NCI-H1105 (cell line): ENCODE measurements at places on chromosomes 7 and 10.

GRCh38 chr7:158110661-158111048 lies 477.0 kb downstream of the PTPRN2 start:
- DNase-seq: no peak

GRCh38 chr7:117193564-117193963 lies 129.3 kb downstream of the WNT2 start:
- no peak for DNase-seq

GRCh38 chr7:81339946-81340345 lies 421.1 kb upstream of the SEMA3C start:
- DNase-seq: no peak

DNA sequence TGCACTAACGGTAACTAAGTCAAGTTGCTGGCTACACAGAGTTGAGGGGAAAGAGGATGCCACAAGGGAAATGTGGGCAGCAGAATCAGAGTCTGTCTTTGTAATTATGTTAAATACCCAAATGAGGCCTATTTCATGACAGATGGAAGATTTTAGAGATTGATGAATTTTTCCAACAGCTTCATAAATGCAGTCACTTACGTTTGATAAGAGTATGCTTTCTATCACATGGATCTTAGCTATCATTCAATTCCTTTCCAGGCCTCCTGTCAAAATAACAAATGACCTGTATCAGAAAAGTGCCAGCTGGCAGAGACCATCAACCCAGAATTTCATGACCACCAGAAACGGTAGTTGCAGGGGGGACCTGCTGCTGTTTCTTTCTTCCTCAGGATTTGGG lies 148.4 kb upstream of the PLPP4 start:
- no peak for DNase-seq

GRCh38 chr10:75662715-75663114 lies 231.3 kb downstream of the LRMDA start:
- no peak for DNase-seq

- DNase-seq: peak; percentile 28
Observed at GRCh38 chr10:131312478-131312836, 936 bp upstream of the TCERG1L start.

DNA sequence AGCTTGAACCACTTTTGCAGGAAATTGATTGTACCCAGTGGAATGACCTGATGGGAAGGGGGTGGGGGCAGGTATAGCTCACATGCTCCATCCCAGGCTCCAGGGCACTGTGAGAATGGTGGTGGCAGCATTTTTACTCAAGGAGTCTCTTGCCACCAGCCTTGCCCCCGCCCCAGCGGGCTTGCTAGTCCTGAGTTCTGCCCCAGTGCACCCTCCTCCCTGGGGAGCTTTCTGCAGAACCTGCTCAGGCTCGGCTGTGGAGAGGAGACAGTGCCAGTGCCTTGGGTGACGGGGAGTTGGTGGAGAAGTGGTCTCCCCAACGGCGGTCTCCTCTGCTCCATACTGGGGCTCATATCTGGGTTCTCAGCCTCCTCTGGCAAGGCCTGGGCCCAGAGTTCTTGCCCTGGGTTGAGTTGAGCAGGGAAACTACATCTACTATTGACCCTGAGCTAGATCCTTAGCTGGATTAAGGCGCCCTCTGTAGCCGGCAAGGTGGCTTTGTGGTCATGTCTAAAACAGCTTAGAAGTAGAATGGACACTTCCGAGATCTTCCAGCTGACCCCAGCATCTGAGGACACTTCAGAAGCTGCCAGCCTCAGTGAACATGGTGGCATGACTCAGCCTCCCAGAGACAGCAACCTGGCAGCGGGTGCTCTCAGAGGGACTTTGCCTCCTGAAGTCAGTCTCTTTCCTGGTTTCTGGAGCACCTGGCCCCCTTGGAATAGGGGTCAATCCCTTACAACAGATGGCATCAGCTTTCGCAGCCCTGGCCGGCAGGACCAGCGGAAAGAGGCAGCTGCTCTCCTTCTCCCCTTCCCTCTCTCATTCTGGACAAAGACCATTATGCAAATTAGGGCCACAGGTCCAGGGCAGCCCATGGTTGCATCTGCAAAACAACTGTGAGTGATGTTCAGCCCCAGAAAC lies 363.4 kb upstream of the MKI67 start:
- no peak for DNase-seq

- no peak for DNase-seq
Observed at GRCh38 chr10:89171996-89172395, 35.1 kb downstream of the CH25H start.

DNA sequence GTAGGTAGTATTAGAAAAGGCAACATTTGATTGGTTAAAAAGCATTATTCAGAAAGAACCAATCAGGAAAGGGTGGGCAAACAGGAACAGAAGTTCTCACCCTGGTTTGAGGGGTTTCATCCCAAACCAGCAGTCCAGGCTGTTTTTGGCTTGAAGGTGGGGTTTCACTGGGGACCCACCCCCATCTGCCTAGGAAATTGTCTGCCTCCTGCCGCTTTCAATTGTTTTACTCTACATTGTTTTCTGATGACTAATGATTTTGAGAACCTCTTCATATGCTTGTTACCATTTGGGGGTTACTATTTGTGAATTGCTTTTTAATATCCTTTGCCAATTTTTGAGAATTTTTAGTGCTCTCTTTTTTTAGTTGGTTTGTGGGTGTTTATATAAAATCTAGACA lies 3.3 kb upstream of the PCBD1 start:
- DNase-seq: no peak

DNA sequence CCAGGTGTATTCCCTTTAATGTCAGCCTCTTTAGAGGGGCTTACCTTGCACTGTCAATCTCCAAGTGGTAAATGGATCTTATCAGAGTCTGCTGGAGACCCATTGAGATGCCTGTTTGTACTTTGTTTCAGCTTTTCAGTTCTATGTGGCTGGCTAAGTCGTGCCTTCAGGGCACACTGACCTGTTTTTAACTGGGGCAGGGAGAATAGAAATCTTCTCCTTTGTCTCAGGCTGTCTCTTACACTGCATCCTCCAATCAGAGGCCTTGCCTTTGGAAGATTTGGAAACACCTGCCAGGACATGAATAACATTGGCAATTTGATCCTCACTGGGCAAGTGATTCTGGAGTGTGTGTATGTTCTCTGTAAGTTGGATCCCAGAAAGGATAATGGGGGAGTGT lies 65.0 kb downstream of the POU6F2 start:
- DNase-seq: peak; percentile 46

GRCh38 chr10:77478962-77479359 lies 158.6 kb downstream of the KCNMA1 start:
- no peak for DNase-seq

- no peak for DNase-seq
Observed at GRCh38 chr10:81179805-81180452, 642.2 kb downstream of the SH2D4B start.

DNA sequence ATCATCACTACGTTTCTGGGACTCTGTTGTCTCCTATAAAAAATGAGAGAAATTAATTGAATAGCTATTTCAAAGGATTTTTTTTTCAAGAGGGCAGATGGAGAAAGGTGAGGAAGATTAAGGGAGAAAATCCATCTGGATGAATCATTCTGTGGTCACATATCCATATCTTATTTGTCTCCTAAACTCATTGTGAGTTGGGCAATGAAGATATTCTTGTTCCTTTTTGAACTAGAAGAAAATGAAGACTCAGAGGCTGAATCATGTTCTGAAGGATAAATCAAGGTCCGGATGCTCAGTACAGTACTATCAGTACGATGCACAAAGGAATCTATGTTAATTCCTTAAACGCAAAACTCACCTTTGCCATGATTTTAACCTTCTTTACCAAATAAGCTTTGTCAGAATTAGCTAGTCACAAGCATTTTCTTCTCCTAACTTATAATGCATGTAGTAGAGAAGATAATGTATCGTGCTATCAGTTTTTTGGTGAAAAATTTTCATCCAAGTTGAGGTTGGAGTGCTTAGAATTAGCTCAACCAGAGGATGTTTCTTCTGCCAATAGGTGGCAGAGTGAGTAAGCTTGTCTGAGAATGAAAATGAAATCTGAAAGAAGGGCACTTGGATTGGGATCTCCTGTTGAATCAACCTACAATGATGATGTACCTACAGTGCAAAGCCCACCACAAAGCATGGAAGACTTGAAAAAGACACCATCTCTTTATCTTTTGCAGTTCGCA lies 446.9 kb downstream of the KIF20B start:
- DNase-seq: no peak

- no peak for DNase-seq
Observed at GRCh38 chr7:30177965-30178364, 43.2 kb downstream of the MTURN start.

- DNase-seq: no peak
Observed at GRCh38 chr7:130401578-130401977, 21.3 kb downstream of the CPA1 start.

DNA sequence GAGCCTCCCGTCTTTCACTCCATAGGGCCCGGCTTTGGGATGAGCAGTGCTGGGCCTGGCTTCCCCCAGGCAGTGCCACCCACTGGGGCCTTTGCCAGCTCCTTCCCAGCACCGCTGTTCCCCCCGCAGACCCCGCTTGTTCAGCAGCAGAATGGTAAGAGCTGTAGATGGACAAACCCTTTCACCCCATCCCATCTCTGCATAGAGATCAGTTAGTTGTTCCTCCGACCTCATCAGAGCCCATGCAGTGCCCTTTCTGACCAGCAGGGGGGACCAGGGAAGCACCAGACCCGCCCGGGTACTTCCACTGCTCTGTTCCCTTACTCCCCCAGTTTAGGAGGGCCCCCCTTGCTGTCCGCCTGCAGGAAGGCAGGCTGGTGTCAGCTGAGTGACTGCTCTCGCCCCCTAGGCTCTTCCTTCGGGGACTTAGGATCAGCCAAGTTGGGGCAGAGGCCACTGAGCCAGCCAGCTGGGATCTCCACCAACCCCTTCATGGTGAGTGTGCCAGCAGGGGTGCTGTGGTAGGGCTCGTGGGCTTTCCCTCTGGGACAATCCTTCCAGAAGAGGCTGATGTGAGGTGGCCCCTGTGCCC lies 9.8 kb downstream of the SAP25 start:
- DNase-seq: no peak
